ENCODE measurements at places on chromosomes 3 and 15.

DNA sequence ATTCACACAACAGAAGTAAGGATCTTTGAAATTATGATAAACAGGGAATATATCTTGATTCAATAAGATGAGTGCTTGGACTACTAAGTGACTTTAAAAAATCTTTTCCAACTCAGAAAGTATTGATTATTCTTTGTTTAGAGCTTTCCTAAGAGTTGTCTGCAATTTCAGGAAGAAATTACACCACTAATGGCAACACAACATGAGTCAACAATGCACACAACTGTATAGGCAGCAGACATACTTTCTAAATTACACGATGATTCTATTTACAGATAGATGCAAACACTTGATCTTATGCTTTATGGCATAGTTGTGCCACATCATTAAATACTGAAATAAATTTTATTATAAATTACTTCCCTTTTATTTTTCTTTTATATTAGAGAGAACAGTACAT, 4.4 kb downstream of the NAA50 start:
- DNase-seq, result no peak

- DNase-seq, result no peak
These were observed 112.2 kb upstream of the MEF2A start for GRCh38 chr15:99453637-99454030.

DNA sequence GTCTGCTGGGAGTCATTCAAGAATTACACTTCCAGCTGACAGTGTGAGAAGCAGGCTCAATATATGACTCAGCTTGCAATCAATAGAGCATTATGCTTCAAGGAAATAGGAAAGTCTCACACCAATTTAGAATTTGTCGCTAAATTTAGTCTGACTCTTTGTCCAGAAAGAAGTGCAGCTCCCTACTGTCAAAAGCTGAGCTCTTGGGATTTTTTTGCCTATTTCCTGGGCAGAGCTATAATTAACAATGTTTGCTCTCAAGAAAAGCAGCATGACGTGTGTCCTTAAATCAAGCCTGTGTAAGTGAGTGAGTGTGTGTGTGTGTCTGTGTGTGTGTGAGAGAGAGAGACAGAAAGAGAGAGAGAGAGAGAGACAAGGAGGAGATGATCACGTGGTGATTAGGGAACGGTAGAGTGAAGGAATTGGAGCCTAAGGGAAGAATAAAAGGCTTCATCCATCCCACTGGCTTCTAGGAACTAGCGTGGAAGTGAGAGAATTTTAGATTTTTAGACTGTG, 16.4 kb upstream of the SLC35G2 start:
- DNase-seq, result no peak

GRCh38 chr3:108292450-108292849, 3.9 kb upstream of the HHLA2 start:
- DNase-seq, result no peak

GRCh38 chr15:93997071-93997658, 234.2 kb upstream of the MCTP2 start:
- no peak for DNase-seq

DNA sequence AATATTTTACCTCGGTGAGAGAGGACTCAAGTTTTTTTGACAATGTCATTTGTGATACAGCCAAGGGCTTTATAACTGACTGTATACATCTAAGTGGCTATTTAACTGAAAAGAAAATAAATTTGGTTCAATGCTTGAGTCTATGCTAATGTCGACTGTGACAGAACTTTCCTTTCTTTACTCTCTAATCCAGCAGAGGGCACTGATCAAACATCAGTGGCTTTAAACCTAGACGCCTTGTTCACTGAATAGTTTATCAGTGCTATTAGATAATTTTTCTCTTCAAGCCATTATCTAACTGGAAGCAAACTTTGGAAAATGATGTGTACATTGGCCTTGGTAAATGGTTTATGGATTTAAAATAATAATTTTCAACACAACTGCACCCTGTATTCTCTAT, 285.1 kb downstream of the CHL1 start:
- DNase-seq, result no peak

DNA sequence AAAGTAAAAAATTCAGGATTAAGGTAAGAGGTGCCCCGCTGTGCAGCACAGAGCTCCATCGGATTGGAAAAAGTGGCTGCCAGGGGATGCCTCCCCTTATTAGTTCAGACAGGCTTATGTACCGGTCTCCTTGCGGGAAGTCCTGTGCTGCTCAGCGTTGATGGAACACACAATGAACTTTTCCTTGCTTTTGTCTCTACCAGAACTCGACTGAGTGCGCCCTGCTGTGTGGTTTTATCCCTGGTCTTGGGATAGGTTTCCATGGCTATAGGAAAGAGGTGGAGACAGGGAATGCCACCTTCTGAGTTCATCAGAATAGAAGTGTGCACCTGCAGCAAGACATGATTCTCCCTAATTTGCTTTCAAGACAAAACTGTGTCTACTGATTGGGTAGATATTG, 745.9 kb upstream of the CFAP20DC start:
- DNase-seq, result no peak

- no peak for DNase-seq
These were observed 692.7 kb downstream of the MCTP2 start for GRCh38 chr15:94924057-94924456.

DNA sequence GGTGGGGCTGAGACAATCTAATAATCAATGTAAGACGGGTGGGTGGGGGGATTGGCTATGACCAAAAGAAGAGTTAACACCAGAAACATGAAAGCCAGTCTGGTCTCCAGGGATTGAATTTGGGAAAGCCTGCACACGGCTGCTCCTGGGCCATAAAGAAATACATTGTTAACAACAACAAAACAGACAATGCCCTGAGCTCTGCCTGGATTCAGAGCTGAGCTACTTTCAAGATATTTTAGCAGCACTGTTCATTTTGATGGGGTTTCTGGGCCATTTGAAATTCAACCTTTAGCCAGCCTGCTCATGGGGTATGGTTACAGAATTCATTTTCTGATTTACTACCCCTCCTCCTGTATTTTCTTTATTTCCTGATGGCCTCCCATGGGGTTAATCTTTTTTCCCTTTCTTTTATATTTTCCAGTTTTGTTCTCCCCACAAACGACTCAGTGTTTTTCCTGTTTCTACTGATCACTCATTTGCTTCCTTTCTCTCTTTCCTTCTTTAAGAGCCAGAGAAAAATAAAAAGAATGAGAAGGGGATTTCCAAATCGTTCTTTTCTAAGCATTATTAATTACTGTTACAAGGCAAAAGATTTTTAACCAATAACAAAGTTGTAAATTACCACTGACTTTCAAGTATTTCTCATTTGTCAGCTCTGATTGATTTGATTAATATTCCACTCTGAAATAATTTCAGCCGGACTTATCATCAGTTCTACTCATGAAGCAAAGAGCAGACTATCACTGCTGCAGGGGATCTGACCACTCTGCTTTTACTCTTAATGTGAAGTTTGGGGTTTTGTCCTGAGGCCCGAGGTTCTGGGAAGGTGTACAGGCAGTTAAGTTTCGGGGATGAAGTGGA, 19.6 kb downstream of the NR2F2 start:
- DNase-seq, result no peak

DNA sequence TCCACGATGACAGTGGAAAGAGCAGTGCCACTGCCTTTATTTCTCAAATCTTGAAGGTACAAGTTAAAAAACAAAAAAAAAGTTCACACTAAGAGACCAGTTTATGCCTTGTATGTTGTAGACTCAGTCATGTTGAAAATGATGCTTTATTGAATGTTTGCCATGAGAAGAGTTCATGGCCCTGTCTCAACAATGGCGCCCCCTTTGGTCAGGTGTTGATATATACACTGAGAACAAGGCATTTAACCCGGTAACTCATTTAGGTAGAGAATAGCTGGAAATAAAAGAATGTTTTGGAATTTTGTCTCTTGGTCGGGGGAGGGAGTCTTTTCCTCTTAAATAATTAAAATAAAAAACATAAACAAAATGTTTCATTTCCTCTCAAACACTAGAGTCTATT, 145.6 kb upstream of the SLC2A2 start:
- DNase-seq, result no peak

GRCh38 chr3:194165271-194166018, 29.5 kb downstream of the HES1 start:
- no peak for DNase-seq

DNA sequence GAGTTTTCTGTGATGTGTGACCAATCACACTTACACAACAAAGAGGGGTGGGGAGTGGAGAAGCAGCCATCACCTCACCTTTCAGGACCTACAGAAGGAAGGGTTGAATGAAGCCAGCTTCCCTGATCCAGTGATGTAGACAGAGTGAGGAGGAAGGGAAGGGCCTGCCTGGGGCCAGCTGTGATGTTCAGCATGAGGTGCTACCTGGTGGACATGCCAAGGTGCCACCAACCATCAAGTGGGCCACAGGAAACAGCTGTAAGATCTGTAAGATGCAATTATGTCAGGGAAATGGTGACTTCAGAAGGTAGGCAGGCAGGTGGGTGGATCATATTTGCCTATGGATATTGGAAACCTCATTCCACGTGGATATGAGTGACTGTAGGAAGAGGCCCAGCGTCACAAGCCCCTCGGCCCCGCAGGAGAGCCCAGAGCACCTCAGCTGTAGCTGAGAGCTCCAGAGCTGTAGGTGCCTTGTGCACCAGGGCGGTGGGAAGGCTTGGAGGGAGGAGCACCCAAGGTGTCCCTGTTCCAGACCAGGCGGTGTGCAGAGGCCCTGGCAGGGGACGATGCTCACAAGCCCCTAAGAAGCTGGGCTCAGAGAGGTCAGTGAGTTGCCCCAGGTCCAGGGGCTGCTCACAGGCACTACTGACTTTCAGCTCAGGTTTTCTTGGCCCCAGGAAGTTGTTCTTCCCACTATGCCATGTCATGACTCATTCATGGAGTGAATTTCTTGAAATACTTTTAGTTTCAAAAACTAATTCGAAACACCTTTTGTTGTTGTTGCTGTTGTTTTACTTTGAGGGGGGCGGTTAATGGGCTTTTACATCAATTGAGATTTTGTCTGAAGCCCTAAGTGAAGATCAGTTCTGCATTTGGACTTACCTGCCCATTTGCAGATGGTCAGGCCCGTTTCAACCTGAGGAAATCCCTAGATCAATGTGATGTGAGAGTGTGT, 94.2 kb upstream of the ALDH1A3 start:
- no peak for DNase-seq

DNA sequence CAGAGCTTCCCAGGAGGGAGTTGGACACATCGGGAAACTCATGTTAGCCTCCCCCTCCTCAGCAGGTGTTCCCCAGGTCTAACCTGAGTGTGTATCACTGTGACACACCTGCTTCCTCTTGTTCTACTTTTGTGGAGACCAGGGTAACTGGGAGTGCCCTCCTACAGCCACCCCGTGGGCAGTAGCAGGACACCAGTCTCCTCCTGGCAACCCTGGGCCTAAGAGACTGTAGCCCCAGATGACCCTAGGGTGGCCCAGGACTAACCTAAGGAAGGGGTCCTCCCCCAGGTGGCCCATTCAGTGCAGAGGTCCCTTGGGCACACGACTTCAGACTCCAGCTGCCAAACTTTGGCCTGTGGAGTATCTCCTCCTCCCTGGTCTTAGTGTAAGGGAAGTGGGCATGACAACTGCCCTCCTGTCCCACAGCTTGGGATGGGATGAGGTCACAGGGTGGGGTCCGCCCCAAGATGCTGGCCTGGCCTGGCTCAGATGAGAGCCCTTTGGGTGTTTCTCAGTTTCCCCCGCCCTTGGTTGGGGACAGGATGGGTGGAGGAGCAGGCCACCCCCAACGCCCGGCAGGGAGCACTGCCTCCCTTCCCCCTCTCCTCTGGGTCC, 4.8 kb downstream of the CSK start:
- DNase-seq, result no peak

DNA sequence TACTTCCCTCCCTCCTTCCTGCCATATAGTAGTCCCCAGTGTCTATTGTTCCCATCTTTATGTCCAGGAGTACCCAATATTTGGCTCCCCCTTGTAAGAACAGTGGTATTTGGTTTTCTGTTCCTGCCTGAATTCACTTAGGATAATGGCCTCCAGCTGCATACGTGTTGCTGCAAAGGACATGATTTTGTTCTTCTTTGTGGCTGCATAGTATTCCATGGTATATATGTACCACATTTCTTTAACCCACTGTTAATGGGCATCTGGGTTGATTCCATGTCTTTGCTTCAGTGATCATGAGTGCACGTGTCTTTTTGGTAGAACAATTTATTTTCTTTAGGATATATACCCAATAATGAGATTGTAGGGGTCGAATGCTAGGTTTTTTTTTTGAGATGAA, 19.3 kb downstream of the SPRED1 start:
- DNase-seq, result no peak

- peak; percentile 92 for DNase-seq
These were observed 271.0 kb upstream of the TBL1XR1 start for GRCh38 chr3:177468331-177468730.

DNA sequence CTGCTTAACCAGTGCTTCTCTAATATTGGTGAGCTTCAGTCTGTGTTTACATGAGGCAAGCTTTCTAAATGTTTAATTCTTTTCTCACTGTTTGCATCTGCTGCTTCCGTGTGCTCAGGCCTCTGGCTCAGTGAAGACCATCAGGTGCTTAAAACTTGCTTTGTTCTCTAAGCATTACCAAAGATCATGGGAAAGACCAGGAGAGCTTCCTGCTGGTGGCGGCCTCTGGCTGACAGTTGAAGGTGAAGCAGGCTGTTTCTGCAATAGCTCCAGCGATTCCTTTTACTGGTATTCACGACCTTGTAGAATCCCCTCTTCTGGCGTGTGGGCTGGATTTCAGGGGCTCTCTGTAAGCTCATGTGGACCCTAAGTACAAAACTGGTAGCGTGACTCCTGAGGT, 45.1 kb downstream of the EDEM1 start:
- DNase-seq, result no peak

DNA sequence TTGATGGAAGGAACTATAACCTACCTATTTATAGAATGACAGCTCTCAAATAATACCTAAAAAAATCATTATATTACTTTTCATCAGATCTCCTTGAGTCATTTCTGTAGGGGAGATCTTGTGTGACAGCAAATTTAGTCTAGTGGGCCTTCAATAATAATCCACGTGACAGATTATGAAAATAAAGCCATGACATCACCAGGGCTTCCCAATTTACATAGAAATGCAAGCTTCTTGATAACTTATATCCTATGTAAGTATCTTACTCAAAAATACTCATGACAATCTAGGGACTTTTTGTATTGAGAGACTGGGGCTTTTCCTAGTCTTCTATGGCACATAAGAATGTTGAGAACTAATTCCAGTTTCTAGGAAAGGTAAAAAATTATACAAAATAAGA, 21.6 kb downstream of the IFT57 start:
- no peak for DNase-seq

DNA sequence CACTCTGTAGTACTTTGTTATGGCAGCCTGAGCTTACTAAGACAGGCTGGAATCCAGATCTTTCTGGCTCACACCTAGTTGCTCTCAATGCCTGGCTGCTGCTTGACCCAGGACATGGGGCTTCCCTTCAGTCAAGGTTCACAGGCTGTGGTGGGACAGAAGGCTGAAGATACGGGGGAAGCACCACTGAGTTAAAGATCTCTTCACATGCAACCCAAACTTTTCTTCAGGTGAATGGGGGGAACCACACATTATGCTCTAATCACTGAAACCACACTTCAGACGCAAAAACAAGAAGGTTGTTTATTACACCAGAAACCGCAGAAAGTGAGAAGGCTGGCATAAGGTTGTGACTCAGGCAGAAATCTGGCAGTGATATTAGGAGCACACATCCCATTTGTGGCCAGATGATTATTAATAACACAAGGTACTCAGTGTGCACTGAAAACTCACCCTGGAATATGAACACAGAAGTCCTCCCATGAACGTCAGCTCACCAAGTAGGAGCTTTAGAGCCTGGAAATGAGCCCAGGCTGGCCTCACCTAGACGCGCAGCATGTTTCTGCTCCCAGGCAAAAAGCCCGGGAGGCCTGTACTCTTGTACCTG, 230.5 kb upstream of the CHRNA7 start:
- no peak for DNase-seq

Measured in stromal cell of bone marrow (primary cell).